ENCODE measurements at places on chromosomes 6 and 20.

GRCh38 chr6:62982951-62983350 lies 228.3 kb upstream of the FKBP1C start:
- DNase-seq, result no peak

GRCh38 chr20:375265-375889 lies 5.2 kb upstream of the TRIB3 start:
- DNase-seq, result no peak

GRCh38 chr6:90072501-90072900 lies 178.2 kb downstream of the GJA10 start:
- DNase-seq, result no peak

DNA sequence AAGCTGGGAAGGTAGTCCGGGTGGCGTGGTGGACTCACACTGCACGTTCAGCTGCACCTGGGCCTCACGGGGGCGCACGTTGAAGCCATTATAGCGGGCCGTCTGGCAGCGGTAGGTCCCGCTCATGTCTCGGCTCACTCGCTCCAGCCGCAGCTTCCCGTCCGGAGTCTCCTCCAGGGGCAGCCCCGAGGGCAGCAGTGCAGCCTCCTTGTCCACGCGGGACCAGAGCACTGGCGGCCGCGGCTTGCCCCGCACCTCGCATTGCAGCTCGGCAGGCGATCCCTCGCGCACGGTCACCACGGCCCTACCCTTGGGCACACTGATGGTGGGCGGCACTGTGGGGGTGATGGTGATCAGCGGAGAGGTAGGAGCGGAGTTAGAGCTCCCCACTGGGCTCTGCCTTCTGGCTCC lies 47.6 kb downstream of the MDGA1 start:
- no peak for DNase-seq

DNA sequence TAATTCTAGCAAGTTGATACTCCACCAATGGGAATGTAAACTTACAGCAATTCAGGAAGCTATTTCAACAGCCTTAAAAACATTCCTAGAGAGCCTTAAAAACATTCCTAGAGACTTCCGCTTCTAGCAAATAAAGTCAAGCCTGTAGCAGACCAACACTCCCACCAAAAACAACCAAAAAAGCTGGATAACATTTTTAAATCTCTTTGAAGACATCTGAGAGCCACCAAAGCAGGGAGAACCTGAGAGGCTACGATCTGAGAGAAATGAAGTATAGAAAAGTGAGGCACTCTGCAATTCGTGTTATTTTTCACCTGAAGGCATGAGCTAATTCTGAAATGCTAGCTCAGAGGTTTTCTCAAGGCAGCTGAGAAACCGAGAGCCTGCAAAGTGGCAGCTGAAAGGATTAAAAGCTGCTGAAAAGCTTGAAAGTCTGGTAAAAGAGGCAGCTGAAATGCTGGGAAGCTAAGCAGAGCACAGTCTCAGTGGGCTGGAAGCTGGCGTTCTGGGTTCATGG lies 20.9 kb downstream of the GPR63 start:
- DNase-seq, result no peak
